Glutamatergic neuron (in vitro differentiated cells): ENCODE measurements at places on chromosomes 4 and X. TPM values are rescaled to one million over a fixed set of nuclear protein-coding genes. Genes with fewer than 3 reads are reported as not detected.

RASSF6 gene
- not detected for total RNA-seq

KLHL34 gene
- total RNA-seq = 0.15 TPM

TMSB15A gene
- 213 TPM for total RNA-seq

HSD17B13 gene
- 0.25 TPM for total RNA-seq

COL25A1 gene
- total RNA-seq = 1.1 TPM

PTPN13 gene
- total RNA-seq = 44.1 TPM

GRCh38 chr4:95155759-95156451 is 392.9 kb downstream of the UNC5C start:
- no peak for DNase-seq
